Stimulated activated CD8-positive, alpha-beta memory T cell treated with anti-CD3 and anti-CD28 coated beads, Interleukin-4, amount 100 ng/mL, for 4 hours (primary cell): ENCODE measurements at places on chromosomes 4 and X.

GRCh38 chr4:40340030-40340429, 4.9 kb downstream of the CHRNA9 start:
- no peak for DNase-seq

DNA sequence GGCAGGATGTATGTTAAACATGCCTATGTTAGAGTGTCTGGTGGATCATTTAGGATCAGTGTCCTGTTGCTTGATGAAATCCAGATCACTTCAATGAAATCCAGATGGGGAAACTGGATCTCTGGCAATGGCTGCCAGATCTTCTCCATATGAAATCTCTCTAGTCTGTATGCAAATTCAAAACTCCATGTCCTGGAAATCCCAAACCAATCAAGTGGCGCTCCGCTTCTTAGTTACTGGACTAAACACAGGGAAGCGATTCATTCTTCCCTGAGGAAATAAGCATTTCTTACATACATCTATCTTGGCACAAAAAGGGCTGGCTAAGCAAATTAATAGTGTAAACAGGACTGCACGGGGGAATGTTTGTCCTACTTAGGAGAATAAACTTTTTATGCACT, 94.9 kb downstream of the HDAC8 start:
- DNase-seq: no peak

GRCh38 chr4:136017556-136017955, 1514.7 kb downstream of the PCDH18 start:
- DNase-seq: no peak

DNA sequence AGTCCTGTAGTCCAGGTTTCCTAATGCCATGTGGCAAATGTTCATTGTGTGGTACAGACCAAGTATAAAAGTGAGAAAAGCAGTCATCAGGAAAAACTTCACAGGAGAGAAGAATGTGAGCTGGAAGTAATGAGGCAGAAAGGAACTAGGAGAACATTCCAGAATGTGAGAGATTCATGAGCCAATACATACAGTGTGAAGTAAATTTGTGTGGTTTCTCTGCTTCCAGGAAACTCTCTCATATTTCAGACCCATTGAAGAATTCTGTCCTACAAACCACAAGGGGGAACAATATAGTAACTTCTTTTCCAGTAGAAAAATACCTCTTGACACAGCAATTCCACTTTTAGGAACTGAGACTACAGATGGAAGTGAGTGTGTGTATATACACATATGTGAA, 136.5 kb downstream of the RNF150 start:
- no peak for DNase-seq
